SJSA1 (cell line): ENCODE measurements at places on chromosomes 4 and X. TPM values are rescaled to one million over a fixed set of nuclear protein-coding genes. Genes with fewer than 3 reads are reported as not detected.
A peak's percentile ranks its signal among the peaks of the same experiment; 100 is the strongest.

The EIF4E gene
- 189 and 224 TPM in 2 replicates for total RNA-seq

The STEEP1 gene
- 58.1 and 68.8 TPM in 2 replicates for total RNA-seq

DNA sequence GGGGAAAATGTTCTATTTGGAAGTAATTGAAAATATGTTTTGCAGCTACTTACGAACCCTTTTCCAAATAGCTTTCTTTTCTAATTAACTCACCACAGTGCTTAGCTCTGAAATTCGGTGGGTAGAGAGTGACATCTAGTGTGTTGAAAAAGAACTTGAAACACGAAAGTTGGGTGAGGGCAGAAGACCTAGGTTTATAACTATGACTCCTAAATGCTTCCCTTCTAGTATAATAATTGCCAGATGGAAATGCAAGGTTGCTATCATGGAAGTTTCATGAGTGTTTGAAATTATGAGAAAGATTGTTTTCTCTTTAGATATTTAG is 77.3 kb upstream of the NOCT start:
- no peak overlapping the region for H3K4me3 ChIP-seq
- DNase-seq = no peak
- H3K27me3 ChIP-seq = no peaks in the 10 kb centered on the region
- peaks cover 5% of the 10 kb centered on the region for H3K4me1 ChIP-seq

The KDR gene
- 0.16 TPM in 1 of 2 replicates, not detected in the other for total RNA-seq

The FRG2 gene
- not detected in 2 replicates for total RNA-seq

DNA sequence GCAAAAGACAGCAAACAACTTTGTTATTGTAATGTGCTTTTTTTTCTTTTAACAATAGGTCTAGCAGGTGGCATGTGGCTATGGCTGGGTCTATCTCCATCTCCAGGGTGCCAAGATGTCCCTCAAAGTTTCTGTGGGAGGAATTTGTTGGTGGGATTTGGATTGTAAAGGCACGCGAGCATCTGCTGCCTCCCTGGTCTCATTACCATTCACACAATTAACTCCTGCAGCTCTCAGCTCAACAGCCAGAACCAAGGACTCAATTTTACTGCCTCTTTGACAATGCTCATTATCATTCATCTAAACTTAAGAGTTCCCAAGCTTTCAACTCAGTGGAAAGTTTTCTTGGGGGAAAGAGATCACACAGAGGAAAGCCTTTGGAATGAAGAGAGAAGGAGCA is 10.9 kb upstream of the PCDH18 start:
- no peak overlapping the region for H3K4me3 ChIP-seq
- H3K27me3 ChIP-seq = no peaks in the 10 kb centered on the region
- H3K4me1 ChIP-seq = no peaks in the 10 kb centered on the region; the same call in 1 of the 2 replicates
- no peaks in the 10 kb centered on the region for H3K36me3 ChIP-seq

DNA sequence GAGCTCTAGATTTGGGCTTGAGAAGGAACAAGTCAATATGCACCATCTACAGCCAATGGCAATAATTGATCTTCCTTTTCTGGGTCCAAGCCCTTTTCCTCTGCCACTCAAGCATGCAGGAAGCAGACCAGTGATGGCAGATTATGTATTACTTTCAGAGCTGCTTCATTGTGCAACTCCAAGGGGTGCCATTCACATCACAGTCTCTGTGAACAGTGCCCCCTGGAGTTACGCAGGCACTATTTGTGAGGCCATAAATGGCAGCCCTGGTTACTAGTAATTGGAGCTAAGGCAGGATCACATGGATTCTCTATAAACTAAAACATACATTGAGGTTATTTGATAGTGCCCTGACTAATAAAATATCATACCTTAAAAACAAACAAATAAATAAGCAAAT is 313.4 kb upstream of the SLC7A11 start:
- H3K4me1 ChIP-seq = no peaks in the 10 kb centered on the region
- H3K27ac ChIP-seq = no peak overlapping the region
- DNase-seq = no peak
- no peaks in the 10 kb centered on the region for H3K27me3 ChIP-seq
- H3K4me3 ChIP-seq = no peak overlapping the region

The INPP4B gene
- 0.69 and 3.4 TPM in 2 replicates for total RNA-seq

- no peak overlapping the region for H3K27ac ChIP-seq
- H3K4me3 ChIP-seq = no peak overlapping the region
- peaks cover 2% of the 10 kb centered on the region; the same call in 1 of the 2 replicates for H3K4me1 ChIP-seq
- H3K36me3 ChIP-seq = no peaks in the 10 kb centered on the region
- DNase-seq = no peak
Observed at GRCh38 chr4:158540125-158540907, 18.6 kb downstream of the RXFP1 start.

DNA sequence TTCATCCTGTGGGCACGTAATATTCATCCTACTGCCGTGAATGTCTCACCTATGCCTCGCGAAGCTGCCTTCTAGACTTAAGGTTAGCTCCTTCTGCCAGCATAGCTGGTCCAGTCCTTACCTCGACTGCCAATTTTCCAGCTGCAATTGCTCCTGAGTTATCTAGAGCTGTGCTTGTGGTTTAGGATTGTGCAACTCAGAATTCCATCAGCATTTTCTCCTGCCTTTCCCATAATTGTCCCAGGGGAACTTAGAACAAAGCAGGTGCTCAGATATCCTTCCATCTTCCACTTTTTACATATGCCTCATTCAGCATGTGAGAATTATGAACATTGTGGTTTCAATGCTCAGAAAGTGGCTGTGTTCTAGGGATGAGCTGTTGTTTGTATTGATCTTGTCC is 131.4 kb upstream of the ADGRL3 start:
- H3K27ac ChIP-seq = no peak overlapping the region
- no peak overlapping the region for H3K4me3 ChIP-seq
- no peaks in the 10 kb centered on the region for H3K36me3 ChIP-seq
- H3K4me1 ChIP-seq = no peaks in the 10 kb centered on the region

GRCh38 chr4:3406431-3406830 is 35.3 kb upstream of the HGFAC start:
- no peak overlapping the region for H3K4me3 ChIP-seq

The P2RY8 gene
- total RNA-seq = not detected in 2 replicates

The SLC25A14 gene
- total RNA-seq = 7.5 and 14.9 TPM in 2 replicates

- no peaks in the 10 kb centered on the region for H3K36me3 ChIP-seq
- no peaks in the 10 kb centered on the region for H3K27me3 ChIP-seq
Observed at GRCh38 chr4:136121426-136121825, 1410.9 kb downstream of the PCDH18 start.

The EGF gene
- 9.6 and 28.0 TPM in 2 replicates for total RNA-seq

- DNase-seq = peak; percentile 44
- no peaks in the 10 kb centered on the region for H3K27me3 ChIP-seq
- H3K4me1 ChIP-seq = peaks cover 21% of the 10 kb centered on the region
- H3K36me3 ChIP-seq = no peaks in the 10 kb centered on the region
- no peak overlapping the region for H3K4me3 ChIP-seq
- peak overlapping the region; percentile 66 for H3K27ac ChIP-seq
Observed at GRCh38 chrX:37986893-37987292, 19.5 kb upstream of the SYTL5 start.

- no peak overlapping the region for H3K4me3 ChIP-seq
- H3K27ac ChIP-seq = no peak overlapping the region
- H3K36me3 ChIP-seq = no peaks in the 10 kb centered on the region
- DNase-seq = no peak
Observed at GRCh38 chr4:154314248-154314647, 177.4 kb downstream of the DCHS2 start.

DNA sequence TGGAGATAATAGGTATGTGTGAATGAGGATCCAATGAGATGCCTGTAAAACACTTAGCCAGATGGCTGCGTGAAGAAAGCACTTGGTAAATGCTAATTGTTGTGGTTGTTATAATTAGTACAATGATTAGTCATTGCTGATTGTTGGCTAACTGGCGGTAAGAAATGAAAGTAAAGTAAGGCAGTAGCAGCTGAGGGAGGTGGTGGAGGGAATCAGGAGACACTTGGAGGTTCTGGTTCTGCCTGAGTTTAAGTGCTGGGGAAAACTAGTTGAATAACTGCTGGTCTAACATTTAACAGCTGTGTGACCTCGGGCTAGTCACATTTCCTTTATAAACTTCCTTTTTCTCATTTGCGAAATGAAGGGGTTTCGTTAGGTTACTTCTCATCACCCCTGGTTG is 30.9 kb downstream of the CD38 start:
- H3K27me3 ChIP-seq = no peaks in the 10 kb centered on the region
- H3K4me1 ChIP-seq = no peaks in the 10 kb centered on the region
- H3K4me3 ChIP-seq = no peak overlapping the region
- H3K36me3 ChIP-seq = no peaks in the 10 kb centered on the region

- no peak for DNase-seq
- H3K4me3 ChIP-seq = no peak overlapping the region
- H3K27me3 ChIP-seq = no peaks in the 10 kb centered on the region
- H3K27ac ChIP-seq = no peak overlapping the region
- peaks cover 17% of the 10 kb centered on the region for H3K4me1 ChIP-seq
- peaks cover 4% of the 10 kb centered on the region; the same call in 1 of the 2 replicates for H3K36me3 ChIP-seq
Observed at GRCh38 chr4:113695328-113696169, 66.0 kb downstream of the CAMK2D start.

The SPINK2 gene
- total RNA-seq = not detected in 2 replicates

GRCh38 chrX:121832446-121832845 is 785.0 kb downstream of the GLUD2 start:
- no peaks in the 10 kb centered on the region for H3K4me1 ChIP-seq
- no peak overlapping the region for H3K4me3 ChIP-seq
- no peak overlapping the region for H3K27ac ChIP-seq
- H3K36me3 ChIP-seq = no peaks in the 10 kb centered on the region
- no peaks in the 10 kb centered on the region for H3K27me3 ChIP-seq
- no peak for DNase-seq

The ZC4H2 gene
- total RNA-seq = 2.2 and 4.4 TPM in 2 replicates

DNA sequence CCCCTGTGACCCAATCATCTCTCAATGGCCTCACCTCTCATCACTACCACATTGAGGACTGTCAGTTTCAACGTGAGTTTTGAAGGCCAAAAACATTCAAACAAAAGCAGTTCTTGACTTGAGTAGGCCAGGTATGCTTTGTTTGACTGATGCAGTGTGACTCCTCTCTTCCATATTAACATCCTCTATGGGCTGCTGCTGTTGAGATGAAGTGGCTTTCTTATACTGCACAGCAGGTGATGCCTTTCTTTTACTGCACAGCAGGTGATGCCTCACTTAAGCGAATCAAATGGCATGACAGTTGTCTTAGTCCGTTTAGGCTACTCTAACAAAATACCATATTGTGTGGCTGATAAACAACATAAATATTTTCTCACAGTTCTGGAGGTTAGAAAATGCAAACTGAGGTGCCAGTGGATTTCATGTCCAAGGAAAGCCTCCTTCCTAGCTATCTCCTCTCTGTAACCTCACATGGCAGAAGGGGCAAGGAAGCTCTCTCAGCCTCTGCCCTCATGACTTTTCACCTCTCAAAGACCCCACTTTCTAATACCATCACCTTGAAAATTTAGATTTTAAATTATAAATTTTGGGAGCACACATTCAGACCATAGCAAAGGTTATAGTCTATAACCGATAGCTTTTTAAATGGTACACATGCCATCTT is 2267.9 kb upstream of the AGA start:
- no peak overlapping the region for H3K27ac ChIP-seq
- H3K36me3 ChIP-seq = no peaks in the 10 kb centered on the region
- no peak for DNase-seq

DNA sequence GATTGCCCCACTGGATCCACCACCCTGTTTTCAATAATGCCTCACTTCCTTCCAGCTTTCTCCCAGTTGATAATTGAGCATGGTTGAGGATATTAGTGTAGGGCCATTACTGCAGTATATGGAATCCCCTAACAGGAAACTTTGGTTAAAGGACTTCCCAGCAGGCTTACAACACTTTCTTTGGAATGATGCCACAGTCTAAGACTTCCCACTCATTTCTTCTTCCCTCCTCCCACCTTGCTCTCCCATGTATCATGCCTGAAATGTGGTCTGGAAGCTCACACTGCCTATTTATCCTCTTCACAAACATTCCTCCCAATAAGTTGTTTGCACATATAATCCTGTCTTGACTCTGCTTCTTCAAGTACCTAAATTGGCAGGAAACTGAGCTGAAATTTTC is 863.3 kb downstream of the CENPC start:
- no peak for DNase-seq
- no peak overlapping the region for H3K4me3 ChIP-seq
- no peaks in the 10 kb centered on the region for H3K4me1 ChIP-seq
- no peaks in the 10 kb centered on the region for H3K36me3 ChIP-seq
- no peaks in the 10 kb centered on the region for H3K27me3 ChIP-seq

The LIMCH1 gene
- total RNA-seq = 27.7 and 37.4 TPM in 2 replicates

GRCh38 chr4:117164338-117164737 is 79.0 kb upstream of the TRAM1L1 start:
- H3K4me1 ChIP-seq = no peaks in the 10 kb centered on the region
- H3K4me3 ChIP-seq = no peak overlapping the region
- DNase-seq = no peak
- no peak overlapping the region for H3K27ac ChIP-seq
- H3K36me3 ChIP-seq = no peaks in the 10 kb centered on the region

The ZNF732 gene
- not detected in 2 replicates for total RNA-seq

GRCh38 chr4:105556206-105556605 is 3.8 kb downstream of the ARHGEF38 start:
- H3K36me3 ChIP-seq = no peaks in the 10 kb centered on the region
- no peaks in the 10 kb centered on the region for H3K27me3 ChIP-seq
- no peak overlapping the region for H3K4me3 ChIP-seq
- no peak overlapping the region for H3K27ac ChIP-seq
- H3K4me1 ChIP-seq = no peaks in the 10 kb centered on the region

The TEX13C gene
- not detected in 2 replicates for total RNA-seq

The PRDM5 gene
- 11.1 and 20.1 TPM in 2 replicates for total RNA-seq

GRCh38 chrX:43880425-43880824 is 1.8 kb downstream of the MAOB start:
- no peak overlapping the region for H3K4me3 ChIP-seq
- H3K4me1 ChIP-seq = no peaks in the 10 kb centered on the region
- no peaks in the 10 kb centered on the region for H3K27me3 ChIP-seq
- H3K36me3 ChIP-seq = no peaks in the 10 kb centered on the region

- no peak for DNase-seq
- H3K4me3 ChIP-seq = no peak overlapping the region
- H3K27ac ChIP-seq = no peak overlapping the region
- peaks cover 4% of the 10 kb centered on the region for H3K36me3 ChIP-seq
Observed at GRCh38 chr4:2911868-2912267, 51.3 kb downstream of the NOP14 start.

GRCh38 chrX:152896450-152896849 is 1.4 kb upstream of the ZNF185 start:
- peak; percentile 64 for DNase-seq
- H3K4me3 ChIP-seq = no peak overlapping the region
- H3K27ac ChIP-seq = peak overlapping the region; percentile 69
- H3K4me1 ChIP-seq = peaks cover 32% of the 10 kb centered on the region
- no peaks in the 10 kb centered on the region for H3K36me3 ChIP-seq
- H3K27me3 ChIP-seq = no peaks in the 10 kb centered on the region

- H3K4me1 ChIP-seq = peaks cover 6% of the 10 kb centered on the region; the same call in 1 of the 2 replicates
- no peak for DNase-seq
- no peaks in the 10 kb centered on the region for H3K36me3 ChIP-seq
- H3K4me3 ChIP-seq = no peak overlapping the region
- no peaks in the 10 kb centered on the region for H3K27me3 ChIP-seq
Observed at GRCh38 chr4:78323439-78323838, 228.1 kb upstream of the ANXA3 start.

GRCh38 chr4:148822572-148823418 is 380.6 kb upstream of the NR3C2 start:
- H3K27ac ChIP-seq = no peak overlapping the region
- no peaks in the 10 kb centered on the region for H3K27me3 ChIP-seq
- H3K4me1 ChIP-seq = no peaks in the 10 kb centered on the region
- DNase-seq = no peak
- no peak overlapping the region for H3K4me3 ChIP-seq
- no peaks in the 10 kb centered on the region for H3K36me3 ChIP-seq
